ENCODE measurements at places on chromosomes 2 and 18. TPM values are rescaled to one million over a fixed set of nuclear protein-coding genes. Genes with fewer than 3 reads are reported as not detected.

GRCh38 chr2:130251873-130252620 is 53.8 kb upstream of the TUBA3E start:
- DNase-seq, result no peak

DNA sequence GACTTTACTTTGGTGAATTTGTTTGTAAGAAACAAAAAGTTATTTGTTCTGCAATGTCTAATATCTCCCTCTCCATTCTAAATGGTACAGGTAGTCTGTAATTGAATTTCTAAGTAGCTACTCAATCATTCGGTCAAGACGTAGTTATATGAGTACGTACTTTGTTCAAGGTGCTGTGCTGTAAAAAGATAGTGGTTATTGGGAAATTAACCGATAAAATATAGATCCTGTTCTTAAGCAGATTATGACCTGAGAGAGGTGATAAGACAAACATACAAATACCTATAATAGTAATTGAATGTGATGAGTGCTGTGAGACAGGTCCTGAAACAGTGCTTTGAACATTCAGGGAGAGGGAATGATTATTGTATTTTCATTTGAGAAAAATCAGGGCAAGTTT is 7.1 kb downstream of the NCOA1 start:
- no peak for DNase-seq

Gene ALPP
- not detected for total RNA-seq

Gene IL1A
- not detected for total RNA-seq

Gene MC5R
- total RNA-seq, result not detected

DNA sequence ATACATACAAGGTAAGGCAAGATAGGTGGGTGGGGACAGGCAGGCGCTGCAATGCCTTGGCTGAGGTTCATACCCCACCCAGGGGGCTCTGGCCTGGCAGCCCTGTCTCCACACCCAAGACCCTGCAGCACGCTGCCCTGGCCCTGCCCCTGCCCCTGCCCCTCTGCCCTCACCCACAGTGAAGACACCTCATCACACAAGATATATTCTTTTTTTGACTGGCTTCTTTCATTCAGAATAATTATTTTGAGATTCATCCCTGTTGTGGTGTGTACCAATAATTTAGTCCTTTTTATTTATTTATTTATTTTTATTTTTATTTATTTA is 11.4 kb upstream of the B3GNT7 start:
- DNase-seq, result no peak

- peak; percentile 78 for DNase-seq
These were observed 89.2 kb downstream of the SH3RF3 start for GRCh38 chr2:109218087-109218791.

- DNase-seq, result peak; percentile 33
These were observed 25.5 kb downstream of the TWIST2 start for GRCh38 chr2:238873381-238873801.

Gene FAP
- total RNA-seq, result 0.55 TPM

- no peak for DNase-seq
These were observed 246.8 kb downstream of the KCNS3 start for GRCh38 chr2:18125303-18125702.

Gene APCDD1
- 0.50 TPM for total RNA-seq

DNA sequence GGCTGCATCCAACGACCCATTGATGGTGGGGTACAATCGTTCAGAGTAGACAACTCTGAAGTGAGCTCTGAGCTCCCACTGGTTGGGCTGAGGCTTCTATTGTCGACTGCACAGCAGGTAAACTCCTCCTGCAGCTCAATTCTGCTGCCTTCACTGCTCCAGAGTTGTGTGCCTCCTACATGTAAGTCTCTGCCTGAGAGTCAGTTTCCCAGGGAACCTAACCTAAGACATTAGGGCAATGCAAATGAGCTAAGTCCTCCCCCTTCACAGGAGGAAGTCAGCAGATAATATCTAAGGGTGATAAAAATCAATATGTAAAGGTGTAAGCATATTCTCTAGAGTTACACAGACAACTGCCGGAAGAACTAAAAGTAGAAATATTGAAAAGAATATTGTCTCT is 22.5 kb upstream of the ACYP2 start:
- no peak for DNase-seq

- no peak for DNase-seq
These were observed 533.8 kb downstream of the TMEM182 start for GRCh38 chr2:103295591-103295990.

Gene OBSL1
- 27.0 TPM for total RNA-seq

- DNase-seq, result no peak
These were observed 573.3 kb downstream of the LRP1B start for GRCh38 chr2:141557329-141558095.

Gene PEX13
- 23.0 TPM for total RNA-seq

GRCh38 chr2:62895632-62896009 is 155.0 kb upstream of the OTX1 start:
- DNase-seq, result no peak

GRCh38 chr2:106168657-106169056 is 25.4 kb downstream of the UXS1 start:
- no peak for DNase-seq

Gene MATN3
- not detected for total RNA-seq

Gene PLA2R1
- total RNA-seq, result 0.70 TPM

Gene TMEM200C
- total RNA-seq, result 1.2 TPM

DNA sequence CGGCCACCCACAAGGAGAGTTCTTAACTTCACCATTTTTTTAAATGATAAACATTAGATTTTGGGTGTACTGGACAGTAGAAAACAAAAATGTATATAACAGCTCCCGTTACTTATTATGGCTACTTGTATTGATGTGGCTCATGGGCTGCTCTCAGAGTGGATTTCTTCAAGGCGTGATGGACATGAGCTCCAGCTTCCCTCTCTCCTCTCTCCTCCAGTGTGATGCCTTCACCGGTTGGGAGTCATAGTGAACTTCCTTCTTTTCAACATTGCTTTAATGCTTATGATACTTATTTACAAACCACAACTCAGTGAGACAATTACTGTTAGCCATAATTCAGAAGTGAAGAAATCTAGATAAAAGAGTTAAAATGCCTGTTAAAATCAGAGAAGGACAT is 515.2 kb downstream of the RNF144A start:
- no peak for DNase-seq

Gene SRD5A2
- 5.3 TPM for total RNA-seq

Gene DYNC2LI1
- total RNA-seq, result 6.6 TPM

- DNase-seq, result no peak
These were observed 65.9 kb downstream of the LDLRAD4 start for GRCh38 chr18:13284330-13285027.

DNA sequence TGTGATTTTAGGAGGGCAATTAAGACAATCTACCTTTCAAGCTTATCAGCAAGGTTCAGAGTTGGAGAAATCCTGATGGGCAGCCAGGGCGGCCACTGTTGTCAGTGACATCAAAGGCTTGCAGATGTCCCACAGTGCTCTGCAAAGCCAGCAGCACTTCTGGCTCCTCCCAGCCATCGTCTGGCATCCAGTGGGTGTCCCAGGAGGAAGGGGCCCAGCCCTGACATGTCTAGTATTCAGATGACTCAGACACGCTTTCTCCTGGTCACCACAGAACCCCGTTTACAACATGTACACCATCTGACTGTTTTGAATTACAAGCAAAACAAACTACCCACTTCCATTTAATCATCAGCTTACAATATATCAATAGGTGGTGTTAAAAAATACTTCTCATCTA is 61.4 kb downstream of the CYRIA start:
- no peak for DNase-seq

GRCh38 chr2:113915082-113915819 is 25.4 kb downstream of the ACTR3 start:
- no peak for DNase-seq

DNA sequence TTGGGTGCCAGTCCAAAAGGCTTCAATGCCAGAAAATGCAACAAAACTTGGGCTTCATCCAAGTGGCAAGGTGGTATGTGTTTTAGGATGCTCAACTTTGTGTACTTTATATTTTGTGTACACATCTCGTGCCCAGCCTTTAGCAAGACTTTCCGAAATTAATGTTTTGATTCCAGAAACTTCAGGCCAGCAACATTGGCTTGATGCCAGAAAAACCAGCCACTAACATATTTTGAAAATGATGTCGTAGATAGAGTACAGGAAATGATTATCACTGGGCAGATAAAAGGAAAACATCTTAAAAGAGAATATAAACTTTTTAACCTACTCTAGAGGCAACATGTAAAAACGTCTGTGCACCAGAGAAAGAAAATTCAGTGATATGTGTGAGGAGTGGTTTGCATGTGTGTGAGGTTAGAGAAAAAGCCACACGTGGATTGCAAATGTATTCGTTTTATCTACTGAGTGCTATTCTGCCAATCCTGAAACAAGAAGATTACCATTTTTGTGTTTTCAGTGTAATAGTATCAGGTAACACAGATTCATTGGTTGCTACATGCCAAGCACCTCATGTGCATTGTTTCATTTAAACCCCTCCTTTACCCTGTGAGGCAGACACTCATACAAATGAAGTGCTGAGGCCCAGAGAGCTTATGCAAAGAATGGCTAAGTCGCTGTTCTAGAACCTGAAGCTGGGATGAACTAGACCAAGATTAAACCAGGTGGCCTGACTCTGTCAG is 264.8 kb downstream of the C1D start:
- DNase-seq, result no peak

Gene IL1R1
- total RNA-seq, result 55.3 TPM

Gene SP140L
- 11.9 TPM for total RNA-seq

GRCh38 chr2:50956886-50957285 is 75.0 kb downstream of the NRXN1 start:
- no peak for DNase-seq

All from right lobe of liver (tissue), 6 donors.